Activated naive CD4-positive, alpha-beta T cell treated with Interleukin-2 at 50 U/mL for 16 hours (primary cell): ENCODE measurements at places on chromosomes 5 and 9.

GRCh38 chr9:88387552-88388202, 567 bp upstream of the SPIN1 start:
- DNase-seq = peak; percentile 35

GRCh38 chr5:2989517-2989916, 238.0 kb upstream of the IRX2 start:
- DNase-seq = no peak

DNA sequence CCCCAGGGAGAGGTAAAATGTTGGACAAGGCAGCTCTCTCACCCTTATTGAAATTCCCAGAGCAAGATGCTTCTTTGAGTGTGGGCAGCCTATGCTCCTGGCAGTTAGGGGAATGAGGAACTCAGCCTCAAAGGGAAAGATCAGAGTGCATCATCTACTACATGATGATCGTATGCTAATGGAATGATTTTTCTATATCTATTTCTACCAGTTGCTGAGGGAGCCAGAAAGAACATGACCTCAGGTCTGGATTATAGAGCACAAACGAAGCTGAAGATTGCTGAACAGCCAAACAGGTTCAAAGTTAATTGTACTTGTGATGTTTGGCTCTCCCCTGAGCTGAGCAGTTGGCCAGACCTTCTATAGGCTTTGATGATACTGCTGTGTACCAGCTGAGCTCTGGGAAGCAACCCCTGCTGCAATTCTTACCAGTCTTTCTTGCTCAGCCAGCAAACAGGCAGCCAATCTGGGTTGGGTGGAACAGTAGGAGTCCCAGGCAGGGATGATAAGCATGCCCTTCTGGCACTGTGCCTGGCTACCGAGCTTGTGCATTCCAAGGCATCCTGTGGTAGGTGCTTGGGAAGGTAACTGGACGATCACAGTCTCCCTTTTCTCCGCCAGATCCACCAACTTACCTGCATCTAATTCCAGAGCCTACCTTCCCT, 10.3 kb upstream of the FBXL7 start:
- no peak for DNase-seq

DNA sequence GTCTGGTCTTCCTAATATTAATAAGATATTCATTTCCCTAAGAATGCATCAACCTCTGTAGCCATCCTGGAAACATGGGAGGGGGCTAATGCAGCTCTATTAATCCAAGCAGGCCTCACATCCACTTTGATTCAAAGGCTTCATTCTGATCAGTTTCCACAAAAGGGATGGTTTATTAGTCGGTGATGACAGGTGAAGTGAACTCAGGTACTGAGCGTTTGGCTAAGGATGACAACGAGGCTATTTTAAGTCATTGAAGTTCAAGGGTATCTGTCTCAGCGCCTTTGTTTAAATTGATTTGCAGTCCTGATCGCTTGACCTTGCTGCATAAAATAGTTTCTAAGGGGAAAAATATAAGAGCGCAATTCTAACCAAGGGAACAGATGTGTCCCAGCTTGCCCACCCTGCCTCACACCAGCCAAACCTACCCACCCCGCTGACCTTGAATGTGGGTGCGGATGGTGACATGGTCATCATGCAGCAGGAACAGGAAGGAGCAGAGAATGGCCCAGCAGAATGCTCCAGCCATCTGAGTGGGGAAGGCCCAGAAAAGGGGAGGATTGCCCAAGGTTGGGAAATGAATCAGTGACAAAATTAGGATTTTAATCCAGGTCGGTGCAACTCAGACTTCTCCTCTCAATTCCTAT, 70.5 kb upstream of the ZNF618 start:
- DNase-seq = no peak

- DNase-seq = no peak
Measured at GRCh38 chr9:106916466-106917235, 53.7 kb downstream of the ZNF462 start.

- no peak for DNase-seq
Measured at GRCh38 chr5:133371371-133372155, 240.8 kb downstream of the FSTL4 start.

- no peak for DNase-seq
Measured at GRCh38 chr5:111743512-111743911, 13.5 kb downstream of the NREP start.

GRCh38 chr5:154368041-154368800, 77.6 kb upstream of the SAP30L start:
- DNase-seq = no peak

GRCh38 chr9:117868594-117868993, 164.4 kb downstream of the TLR4 start:
- DNase-seq = no peak

GRCh38 chr5:58281189-58281588, 178.7 kb downstream of the PLK2 start:
- no peak for DNase-seq
